Activated CD4-positive, alpha-beta T cell treated with anti-CD3 and anti-CD28 coated beads, Interleukin-2, amount 50 U/mL, for 4 hours (primary cell): ENCODE measurements at places on chromosomes 2 and 18.

GRCh38 chr2:54429054-54429453, 27.1 kb upstream of the SPTBN1 start:
- DNase-seq: no peak

DNA sequence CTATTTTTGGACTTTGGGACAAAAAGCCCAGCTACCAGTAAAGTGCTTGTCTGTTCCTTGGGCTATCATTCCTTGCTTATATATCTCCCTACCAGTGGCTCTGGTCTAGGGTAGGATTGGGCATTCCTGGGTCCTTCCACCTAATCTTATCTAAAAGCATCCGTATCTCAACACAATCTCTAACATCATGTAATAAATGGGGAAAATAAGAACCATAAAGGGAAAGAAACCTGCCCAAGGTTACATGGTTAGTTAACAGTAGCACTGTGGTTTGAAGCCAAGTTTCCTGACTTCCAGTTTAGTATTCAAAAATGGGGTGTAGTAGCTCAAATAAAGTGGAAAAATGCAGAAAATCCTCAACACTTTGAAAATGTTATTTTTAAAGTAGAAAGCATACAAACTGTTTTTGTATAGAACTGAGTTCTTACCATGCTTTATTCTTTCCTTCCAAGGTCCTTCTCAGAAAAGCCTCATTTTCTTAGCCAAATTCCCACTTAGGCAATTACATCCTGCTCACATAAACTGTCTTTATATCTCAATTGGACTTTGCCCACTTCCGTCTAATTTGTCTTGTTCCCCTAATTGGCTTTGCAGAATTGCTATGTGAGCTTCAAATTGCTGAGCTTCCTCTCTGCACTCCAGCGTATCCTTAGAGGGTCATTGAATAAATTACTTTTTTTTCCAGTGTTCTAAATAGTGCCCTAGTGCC, 273.1 kb upstream of the UBE2E3 start:
- DNase-seq: no peak

GRCh38 chr2:141475801-141476200, 655.0 kb downstream of the LRP1B start:
- no peak for DNase-seq

- no peak for DNase-seq
These were observed 84.5 kb upstream of the MCFD2 start for GRCh38 chr2:46999857-47000678.

GRCh38 chr18:77086034-77086433, 46.5 kb downstream of the MBP start:
- DNase-seq: no peak

- no peak for DNase-seq
These were observed 124.7 kb downstream of the TAF4B start for GRCh38 chr18:26350961-26351360.

DNA sequence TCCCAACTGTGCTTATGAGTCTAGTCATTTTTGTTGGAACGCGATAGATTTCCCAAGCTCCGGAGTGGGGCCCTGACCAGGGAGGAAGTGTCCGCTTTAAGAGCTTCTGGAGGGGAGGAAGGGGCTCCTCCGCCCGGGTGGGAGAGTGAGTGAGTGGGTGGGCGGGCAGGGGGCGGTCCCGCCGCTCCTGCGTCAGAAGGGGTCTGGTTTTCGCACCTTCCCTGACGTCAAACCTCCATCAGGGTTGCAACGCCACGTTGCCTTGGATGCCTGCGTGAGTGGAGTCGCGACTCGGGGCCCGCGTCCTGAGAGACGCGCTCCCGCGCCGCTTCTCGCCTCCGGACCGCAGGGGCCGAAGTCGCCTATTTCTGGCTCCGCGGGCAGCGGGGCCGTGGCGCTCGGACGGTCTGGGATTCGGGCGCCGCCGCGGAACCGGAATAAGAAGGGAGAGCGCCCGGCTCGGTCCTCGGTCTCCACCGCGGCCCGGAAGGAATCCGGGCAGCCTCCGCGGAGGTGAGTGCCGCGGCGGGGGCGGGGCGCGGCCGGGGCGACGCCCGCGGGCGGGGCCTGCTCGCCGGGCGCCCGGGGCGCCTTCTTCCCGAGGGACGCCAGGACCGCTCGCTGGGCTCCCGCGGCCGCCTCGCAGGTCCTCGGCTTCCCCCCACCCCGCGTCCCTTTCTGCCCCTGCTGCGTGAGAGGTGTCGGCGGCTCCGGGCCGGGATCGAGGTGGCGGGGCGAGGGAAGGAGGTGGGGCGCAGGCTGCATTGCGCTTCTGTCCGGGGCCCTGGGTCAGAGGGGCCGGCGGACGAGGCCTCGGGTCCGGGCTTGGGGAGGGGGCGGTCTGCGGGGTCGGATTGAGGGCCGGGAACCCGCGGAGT, at the start of gene ZDBF2:
Gene ZDBF2, plus strand, starts transcription at position 230 of the 878 bp plus-strand sequence. CDS start 7,187 bp downstream, outside the sequence.
- DNase-seq: peak; percentile 32

DNA sequence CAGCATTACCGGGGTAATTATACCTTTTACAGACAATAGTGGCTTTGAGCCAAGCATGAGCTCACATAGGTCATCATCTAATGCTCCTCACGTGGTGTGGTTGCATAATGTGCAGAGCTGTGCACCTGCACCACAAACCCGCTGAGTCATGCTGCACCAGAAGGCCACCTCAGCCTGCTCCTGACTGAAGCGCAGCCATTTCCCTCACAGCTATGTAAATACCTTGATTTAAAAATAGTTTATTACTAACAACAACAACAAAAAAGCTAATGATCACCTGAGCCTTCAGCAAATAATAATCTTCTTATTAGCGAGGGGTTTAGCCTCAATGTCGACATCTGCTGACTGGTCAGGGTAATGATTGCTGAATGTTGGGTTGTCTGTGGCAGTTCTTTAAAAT, 238.8 kb downstream of the MBD5 start:
- no peak for DNase-seq

- DNase-seq: no peak
These were observed 94.5 kb downstream of the SNTG2 start for GRCh38 chr2:1045109-1045508.

GRCh38 chr18:53101536-53102105, 761.6 kb downstream of the DCC start:
- DNase-seq: no peak

- no peak for DNase-seq
These were observed 219.8 kb downstream of the PTGR3 start for GRCh38 chr18:74989134-74989533.

DNA sequence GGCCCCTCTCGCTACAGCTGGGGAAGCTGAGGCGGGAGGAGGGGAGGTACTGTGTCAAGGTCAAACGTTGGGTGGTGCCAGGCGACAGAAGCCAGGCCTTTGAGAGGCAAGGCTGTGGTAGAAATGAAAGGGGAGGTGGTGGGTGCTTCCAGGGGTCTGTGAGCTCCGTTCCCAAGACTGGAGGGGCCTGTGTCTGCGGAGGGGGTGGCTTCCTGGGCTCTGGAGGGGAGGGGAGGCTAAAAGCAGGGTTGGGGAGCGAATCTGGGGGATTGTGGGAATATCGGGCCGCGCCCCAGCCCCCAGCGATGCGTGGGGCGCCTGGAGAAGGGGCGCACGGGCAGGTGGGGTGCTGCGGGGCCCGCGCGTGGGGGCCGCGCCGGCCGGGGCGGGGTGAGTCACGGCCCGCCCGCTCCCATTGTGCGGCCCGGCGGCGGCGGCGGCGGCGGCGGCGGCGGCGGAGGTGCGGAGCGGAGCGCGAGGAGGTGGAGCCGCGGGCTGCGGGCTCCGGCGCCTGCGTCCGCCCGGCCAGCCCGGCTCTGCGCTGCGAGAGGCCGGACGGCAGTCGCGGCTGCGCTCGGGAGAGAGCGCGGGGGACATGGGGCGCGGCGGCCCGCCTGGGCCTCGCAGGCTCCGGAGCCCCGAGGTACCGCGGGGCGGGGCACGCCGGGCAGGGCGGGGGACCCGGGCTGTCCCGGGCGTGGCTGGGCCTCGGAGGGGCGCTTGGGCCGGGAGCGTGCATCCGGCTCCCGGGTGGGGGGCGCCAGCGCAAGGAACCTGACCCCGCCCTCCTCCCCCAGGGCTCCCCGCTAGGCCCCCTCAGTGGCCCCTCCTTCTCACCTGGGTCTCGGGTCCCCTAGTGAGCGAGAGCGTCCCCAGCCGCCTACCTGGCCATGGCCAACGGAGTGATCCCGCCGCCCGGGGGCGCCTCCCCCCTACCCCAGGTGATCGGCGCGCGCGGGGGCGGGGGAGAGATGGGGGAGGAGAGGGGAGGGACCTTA, at the start of gene SLC4A3:
Gene SLC4A3, plus strand, starts transcription at position 528 of the 998 bp plus-strand sequence. Its CDS starts 363 bp downstream, at position 891.
- no peak for DNase-seq

DNA sequence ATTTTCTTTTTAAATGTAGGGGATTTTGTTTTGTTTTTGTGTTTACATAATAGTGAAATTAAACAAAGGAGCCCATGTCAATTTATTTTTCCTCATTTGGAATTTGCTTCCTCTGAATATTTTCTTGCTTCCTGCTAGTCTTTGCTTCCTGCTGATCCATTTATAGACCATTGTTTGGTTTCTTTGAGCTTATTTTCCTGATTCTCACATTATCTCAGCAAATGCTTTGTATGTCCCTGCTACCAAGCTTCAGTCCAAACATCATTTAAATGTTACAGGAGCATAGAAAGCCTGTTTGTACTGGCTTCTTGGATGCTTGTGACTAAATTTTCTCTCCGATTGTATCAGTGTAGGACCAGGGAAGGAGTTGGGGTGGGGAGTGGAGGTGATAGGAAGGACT, 127.3 kb upstream of the IL1R2 start:
- DNase-seq: no peak
